Motor neuron (in vitro differentiated cells): ENCODE measurements at places on chromosomes 12 and 14.

GRCh38 chr12:66352899-66353298, 50.6 kb downstream of the HELB start:
- ATAC-seq: no peak

DNA sequence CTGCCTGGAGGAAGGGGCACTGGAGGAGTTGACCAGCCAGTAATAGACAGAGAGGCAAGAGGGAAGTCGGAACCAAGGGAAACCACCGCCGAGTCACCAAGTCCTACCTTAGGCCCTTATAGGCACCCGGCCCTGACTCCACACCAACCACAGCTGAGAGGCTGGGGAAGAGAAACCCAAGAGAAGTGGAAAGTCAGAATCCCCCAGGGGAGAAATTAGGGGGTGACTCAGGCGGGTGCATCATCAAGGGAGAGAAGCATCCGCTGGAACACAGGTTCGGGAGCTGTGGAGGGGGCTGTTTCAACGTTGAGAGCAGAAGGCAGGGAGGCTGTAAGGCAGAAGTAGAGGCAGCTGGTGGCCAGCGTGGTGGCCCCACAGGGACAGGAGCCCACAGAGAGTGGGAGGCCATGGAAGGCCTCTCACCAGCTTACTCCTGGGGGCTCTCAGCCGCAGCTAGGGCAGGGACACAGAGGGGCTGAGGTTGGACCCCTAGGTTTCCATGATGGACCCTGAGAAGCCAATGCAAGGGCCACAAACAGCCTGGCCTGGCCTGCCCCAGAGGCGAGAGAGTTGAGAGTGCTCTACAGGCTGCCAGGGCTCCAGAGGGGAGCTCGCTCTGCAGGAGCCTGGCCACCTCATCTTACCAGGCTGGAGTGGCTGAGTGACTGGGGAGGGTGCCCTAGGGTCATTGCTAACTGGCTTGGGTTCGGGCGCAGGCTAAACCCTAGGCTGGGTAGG, 1.4 kb upstream of the TRMT61A start:
- ATAC-seq: peak; percentile 1

- ATAC-seq: no peak
Measured at GRCh38 chr12:38141239-38141638, 175.3 kb upstream of the ALG10B start.

GRCh38 chr14:40099316-40099715, 667.1 kb upstream of the FBXO33 start:
- ATAC-seq: no peak

DNA sequence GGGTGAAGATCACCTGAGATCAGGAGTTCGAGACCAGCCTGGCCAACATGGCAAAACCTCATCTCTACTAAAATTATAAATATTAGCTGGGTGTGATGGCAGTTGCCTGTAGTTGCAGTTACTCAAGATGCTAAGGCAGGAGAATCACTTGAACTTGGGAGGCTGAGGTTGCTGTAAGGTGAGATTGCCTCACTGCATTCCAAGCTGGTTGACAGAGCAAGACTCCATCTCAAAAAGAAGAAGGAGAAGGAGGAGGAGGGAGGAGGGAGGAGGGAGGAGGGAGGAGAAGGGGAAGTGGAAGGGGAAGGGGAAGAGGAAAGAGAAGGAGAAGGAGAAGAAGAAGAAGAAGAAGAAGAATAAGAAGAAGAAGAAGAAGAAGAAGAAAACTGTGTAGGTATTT, 17.0 kb downstream of the RNASE10 start:
- no peak for ATAC-seq

- no peak for ATAC-seq
Measured at GRCh38 chr12:124008595-124008994, 35.6 kb downstream of the ZNF664 start.

DNA sequence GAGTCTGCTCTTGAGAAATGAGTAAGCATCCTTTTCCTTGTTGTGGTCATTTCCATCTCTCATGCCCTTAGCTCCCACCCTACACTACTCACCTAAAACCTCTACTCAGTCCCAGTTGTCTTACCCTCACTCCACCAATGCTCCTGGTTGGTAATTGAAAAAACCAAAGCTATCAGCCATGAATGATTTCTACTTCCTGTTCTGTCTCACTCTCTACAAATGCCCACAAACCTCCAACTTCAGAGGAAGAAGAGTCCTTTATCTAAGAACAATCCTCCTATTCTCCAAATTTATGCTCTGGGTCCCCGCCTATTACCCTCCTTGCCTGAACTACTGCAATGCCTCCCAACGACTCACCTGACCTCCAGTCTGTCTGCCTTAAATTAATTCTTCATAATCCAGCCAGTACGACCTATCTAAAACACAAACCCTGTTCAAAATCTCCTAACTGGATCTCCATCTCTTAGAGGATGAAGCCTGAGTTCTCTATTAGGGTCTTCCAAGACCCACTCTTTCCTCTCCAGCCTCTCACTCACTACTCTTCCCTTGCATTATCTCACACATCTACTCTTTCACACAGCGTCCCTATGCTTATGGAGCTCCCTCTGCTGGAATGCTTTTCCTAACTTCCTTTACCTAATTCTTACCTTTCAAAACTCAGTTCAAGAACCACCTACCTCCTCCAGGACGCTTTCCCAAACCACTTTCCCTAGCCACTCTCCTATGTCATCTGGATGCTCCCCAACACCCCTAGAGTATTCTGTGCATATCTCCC, 2.2 kb downstream of the DHRS1 start:
- ATAC-seq: no peak

- peak; percentile 70 for ATAC-seq
Measured at GRCh38 chr12:95820096-95820703, 29.6 kb upstream of the NTN4 start.

GRCh38 chr14:66244834-66245233, 241.3 kb upstream of the CCDC196 start:
- ATAC-seq: no peak

- ATAC-seq: peak; percentile 94
Measured at GRCh38 chr12:54300732-54301427, at the start of gene NFE2. Gene NFE2 (minus strand): TSS chr12:54301015. CDS start chr12:54295248, 5,767 bp downstream.

DNA sequence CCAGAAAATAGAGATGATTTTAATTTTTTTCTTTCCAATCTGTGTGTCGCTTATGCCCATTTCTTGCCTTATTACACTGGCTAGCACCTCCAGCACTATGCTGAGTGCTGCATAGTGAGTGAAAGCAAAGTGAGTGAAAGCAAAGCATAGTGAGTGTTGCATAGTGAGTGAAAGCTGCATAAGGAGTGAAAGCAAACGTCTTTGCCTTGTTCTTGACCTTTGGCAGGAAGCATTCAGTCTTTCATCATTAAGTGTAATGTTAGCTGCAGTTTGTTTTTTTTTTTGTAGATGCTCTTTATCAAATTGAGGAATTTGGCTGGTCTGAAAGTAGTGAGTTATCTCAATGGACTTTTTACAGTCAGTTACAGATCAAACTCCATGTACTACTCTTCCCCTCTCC, 6.9 kb upstream of the CORO1C start:
- ATAC-seq: no peak
